ENCODE measurements at places on chromosomes 7 and 10. TPM values are rescaled to one million over a fixed set of nuclear protein-coding genes. Genes with fewer than 3 reads are reported as not detected.

Gene CH25H
- polyA plus RNA-seq, result 0.93 TPM

GRCh38 chr7:5595545-5596045 is 172.0 kb upstream of the TNRC18 start:
- no peak for DNase-seq
- H3K4me1 ChIP-seq, result peaks cover 23% of the 10 kb centered on the region
- peak overlapping the region; percentile 10 for H3K27ac ChIP-seq
- peaks cover 44% of the 10 kb centered on the region for H3K27me3 ChIP-seq
- no peaks in the 10 kb centered on the region for H3K36me3 ChIP-seq

GRCh38 chr10:58010073-58010702 is 257.5 kb downstream of the IPMK start:
- no peaks in the 10 kb centered on the region for H3K36me3 ChIP-seq
- no peaks in the 10 kb centered on the region for H3K27me3 ChIP-seq
- H3K4me3 ChIP-seq, result no peak overlapping the region
- no peak for DNase-seq

Gene AGAP5
- polyA plus RNA-seq, result not detected

DNA sequence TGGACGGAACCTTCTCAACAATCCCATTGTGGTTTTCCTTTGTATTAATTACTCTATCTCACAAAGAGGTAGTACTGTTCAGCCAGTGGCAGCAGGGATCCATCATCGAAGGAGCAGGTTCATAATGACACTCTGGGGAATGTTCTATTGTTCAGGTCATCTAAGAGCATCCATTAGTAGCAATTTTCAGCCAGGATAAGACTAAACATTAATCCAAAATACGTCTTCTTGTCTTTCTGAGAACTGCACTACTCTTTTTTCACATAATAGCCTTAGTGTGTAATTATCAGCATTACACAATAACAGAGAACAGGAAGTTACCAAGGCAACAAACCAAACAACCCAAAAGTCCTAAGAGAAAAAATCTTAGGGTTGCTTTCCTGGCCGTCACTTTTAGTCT is 259.5 kb upstream of the VWC2 start:
- H3K27me3 ChIP-seq, result no peaks in the 10 kb centered on the region
- no peak overlapping the region for H3K4me3 ChIP-seq
- DNase-seq, result no peak

GRCh38 chr7:127828843-127829500 is 177.0 kb downstream of the SND1 start:
- H3K4me1 ChIP-seq, result peaks cover 14% of the 10 kb centered on the region
- peak overlapping the region; percentile 53 for H3K27ac ChIP-seq
- H3K36me3 ChIP-seq, result no peaks in the 10 kb centered on the region
- H3K4me3 ChIP-seq, result no peak overlapping the region

DNA sequence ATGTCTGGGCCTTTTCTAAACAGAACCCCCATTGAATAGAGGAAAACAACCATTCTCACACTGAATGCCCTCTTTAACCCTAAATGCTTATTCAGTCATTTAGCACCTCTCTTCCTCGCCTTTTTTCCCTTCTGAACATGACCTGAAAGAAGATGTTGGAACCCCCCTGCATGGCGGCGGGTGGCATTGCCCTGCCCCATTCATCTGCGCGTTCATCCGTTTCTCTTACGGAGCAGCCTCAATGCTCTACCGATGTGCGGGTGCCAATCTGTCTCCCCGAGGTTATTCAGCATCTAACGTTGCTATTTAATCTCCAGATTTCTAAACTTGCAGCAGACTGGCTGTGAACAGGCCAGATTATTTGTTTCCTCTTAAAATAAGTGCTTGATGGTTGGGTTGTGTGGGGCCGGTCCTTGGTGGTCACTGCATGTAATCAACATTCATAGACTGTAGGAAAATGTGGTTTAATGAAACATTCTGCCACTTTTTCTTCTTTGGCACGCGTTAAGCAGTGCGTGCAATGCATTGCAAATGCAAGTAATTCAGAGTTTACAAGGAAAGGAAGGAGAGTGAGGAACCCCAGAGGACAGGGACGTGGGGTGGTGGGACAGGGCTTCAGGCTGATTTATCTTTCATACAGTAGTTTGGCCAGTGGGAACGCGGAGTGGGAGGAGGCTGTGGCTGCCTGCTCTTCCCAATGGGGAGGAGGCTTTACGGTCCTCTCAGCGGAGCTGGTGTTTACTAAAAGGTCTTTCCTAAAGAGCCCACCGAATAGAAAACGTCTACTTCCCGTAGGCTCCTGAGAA is 286.7 kb downstream of the DPP6 start:
- H3K4me1 ChIP-seq, result no peaks in the 10 kb centered on the region
- H3K4me3 ChIP-seq, result no peak overlapping the region
- H3K27ac ChIP-seq, result no peak overlapping the region
- no peak for DNase-seq

- H3K27me3 ChIP-seq, result no peaks in the 10 kb centered on the region
- H3K36me3 ChIP-seq, result no peaks in the 10 kb centered on the region
- DNase-seq, result no peak
- no peak overlapping the region for H3K27ac ChIP-seq
- no peak overlapping the region for H3K4me3 ChIP-seq
These were observed 598.6 kb downstream of the PARD3 start for GRCh38 chr10:34216348-34216945.

GRCh38 chr10:3987143-3987974 is 202.3 kb upstream of the KLF6 start:
- no peak overlapping the region for H3K4me3 ChIP-seq
- H3K27ac ChIP-seq, result no peak overlapping the region
- peaks cover 10% of the 10 kb centered on the region for H3K4me1 ChIP-seq
- no peaks in the 10 kb centered on the region for H3K27me3 ChIP-seq
- H3K36me3 ChIP-seq, result no peaks in the 10 kb centered on the region
- DNase-seq, result no peak

Gene HTRA1
- polyA plus RNA-seq, result not detected

Gene DIP2C
- polyA plus RNA-seq, result 0.78 TPM

DNA sequence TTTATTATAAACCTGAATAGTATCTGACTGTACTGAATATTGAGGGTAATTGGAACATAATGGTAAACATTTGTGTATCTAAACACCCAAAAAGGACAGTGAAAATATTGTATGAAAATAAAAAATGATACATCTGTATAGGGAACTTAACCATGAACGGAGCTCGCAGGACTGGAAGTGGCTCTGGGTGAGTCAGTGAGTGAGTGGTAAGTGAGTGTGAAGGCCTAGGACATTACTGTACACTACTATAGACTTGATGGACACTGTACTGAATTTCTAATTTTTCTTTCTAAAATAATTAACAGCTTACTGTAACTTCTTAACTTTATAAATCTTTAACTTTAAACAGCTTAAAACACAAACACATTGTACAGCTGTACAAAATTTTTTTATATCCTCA is 454.5 kb upstream of the FZD8 start:
- H3K27me3 ChIP-seq, result no peaks in the 10 kb centered on the region
- H3K36me3 ChIP-seq, result no peaks in the 10 kb centered on the region
- DNase-seq, result no peak
- H3K4me3 ChIP-seq, result no peak overlapping the region
- no peak overlapping the region for H3K27ac ChIP-seq

DNA sequence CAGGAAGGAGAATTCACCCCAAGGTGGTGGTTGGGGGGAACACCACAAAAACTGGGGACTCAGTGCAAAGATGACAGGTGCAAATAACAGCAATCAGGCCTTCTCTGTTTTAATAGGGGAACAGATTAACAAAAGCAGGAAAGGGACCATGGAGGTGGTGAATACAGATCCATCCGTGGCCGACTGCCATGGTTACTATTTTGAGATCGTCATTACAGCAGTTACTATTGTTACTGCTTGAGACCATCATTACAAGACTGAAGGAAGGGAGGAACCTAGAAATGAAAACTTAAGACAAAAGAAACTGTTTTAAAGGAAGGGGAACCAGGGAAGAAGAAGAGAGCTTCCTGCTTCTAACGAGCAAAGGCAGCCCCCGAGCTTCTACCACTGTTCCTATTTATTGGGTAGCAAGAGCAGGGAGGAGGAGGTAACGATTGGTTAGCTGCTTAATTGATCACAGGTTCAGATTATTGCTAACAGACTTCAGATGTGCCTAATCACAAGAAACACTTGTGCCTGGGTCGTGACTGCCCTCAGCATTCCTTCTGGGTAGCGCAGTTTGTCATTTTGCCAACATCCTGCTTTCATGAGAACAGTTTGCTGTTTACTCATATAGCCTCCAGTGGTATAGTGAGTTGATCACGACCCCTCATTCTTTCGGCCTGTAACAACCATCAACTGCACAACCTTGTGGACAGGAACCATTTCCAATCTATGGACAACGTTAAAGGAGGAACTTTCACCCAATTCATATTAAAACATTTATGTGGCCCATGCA is 216.3 kb downstream of the CHCHD3 start:
- DNase-seq, result no peak
- no peak overlapping the region for H3K4me3 ChIP-seq
- peaks cover 38% of the 10 kb centered on the region for H3K36me3 ChIP-seq
- H3K4me1 ChIP-seq, result peaks cover 33% of the 10 kb centered on the region
- H3K27me3 ChIP-seq, result no peaks in the 10 kb centered on the region

Gene SUPV3L1
- 23.5 TPM for polyA plus RNA-seq

Gene SPDYE5
- polyA plus RNA-seq, result 0.84 TPM

Gene MMD2
- polyA plus RNA-seq, result not detected

GRCh38 chr7:22809902-22810642 is 12.6 kb downstream of the TOMM7 start:
- peaks cover 17% of the 10 kb centered on the region for H3K4me1 ChIP-seq
- H3K36me3 ChIP-seq, result no peaks in the 10 kb centered on the region
- no peak overlapping the region for H3K4me3 ChIP-seq
- peak overlapping the region; percentile 75 for H3K27ac ChIP-seq
- no peak for DNase-seq

Gene MACC1
- polyA plus RNA-seq, result 0.50 TPM

- peaks cover 85% of the 10 kb centered on the region for H3K4me1 ChIP-seq
- H3K36me3 ChIP-seq, result no peaks in the 10 kb centered on the region
- no peak for DNase-seq
- H3K4me3 ChIP-seq, result peak overlapping the region; percentile 96
- H3K27ac ChIP-seq, result no peak overlapping the region
- H3K27me3 ChIP-seq, result no peaks in the 10 kb centered on the region
These were observed 2.5 kb downstream of the CCDC6 start for GRCh38 chr10:59903871-59904270.

Gene PLAC9
- not detected for polyA plus RNA-seq

Gene TBX20
- polyA plus RNA-seq, result not detected

Gene TRPV5
- not detected for polyA plus RNA-seq

DNA sequence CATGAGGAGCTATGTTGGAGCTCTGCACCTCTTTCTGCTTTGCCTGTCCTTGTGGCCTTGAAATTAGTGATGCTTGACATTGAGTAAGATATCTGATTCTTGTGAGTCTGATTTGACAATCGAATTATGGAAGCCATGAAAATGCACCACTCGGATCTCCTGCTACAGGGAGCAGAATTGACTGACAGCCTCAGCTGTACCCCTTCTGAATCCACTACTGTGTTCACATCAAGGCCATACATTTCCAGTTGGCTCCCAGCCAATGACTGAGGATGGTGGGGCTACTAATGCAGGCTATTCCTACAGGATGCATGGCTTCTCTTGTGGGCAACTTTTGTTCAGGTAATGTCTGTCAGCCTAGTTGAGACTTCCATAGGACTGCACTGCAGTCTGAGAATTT is 321.9 kb downstream of the REEP3 start:
- no peak for DNase-seq
- no peaks in the 10 kb centered on the region for H3K4me1 ChIP-seq
- H3K4me3 ChIP-seq, result no peak overlapping the region

GRCh38 chr10:114806562-114807391 is 14.8 kb upstream of the FHIP2A start:
- H3K4me3 ChIP-seq, result no peak overlapping the region
- no peak for DNase-seq
- H3K27me3 ChIP-seq, result no peaks in the 10 kb centered on the region
- H3K36me3 ChIP-seq, result no peaks in the 10 kb centered on the region

DNA sequence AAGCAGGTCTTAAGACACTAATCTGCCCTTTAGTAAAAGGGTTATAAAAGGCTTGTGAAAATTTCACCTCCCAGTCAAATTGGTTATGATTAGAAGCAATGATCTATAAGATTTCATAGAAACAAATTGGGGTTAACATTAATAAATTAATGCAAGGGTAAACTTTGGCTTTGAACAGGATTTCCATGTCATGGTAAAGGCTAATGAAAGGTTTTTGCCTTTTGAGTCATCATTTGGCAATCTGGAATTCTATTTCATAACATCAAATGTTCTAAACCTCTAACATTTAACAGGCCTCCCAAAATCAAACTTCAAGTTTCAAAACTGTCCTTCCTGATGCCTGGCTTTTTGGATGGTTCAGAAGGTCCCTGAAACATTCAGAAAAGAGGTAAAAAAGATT is 62.4 kb downstream of the COA1 start:
- H3K4me1 ChIP-seq, result peaks cover 47% of the 10 kb centered on the region
- H3K27ac ChIP-seq, result no peak overlapping the region
- DNase-seq, result no peak
- peaks cover 47% of the 10 kb centered on the region for H3K36me3 ChIP-seq
- H3K4me3 ChIP-seq, result no peak overlapping the region
- H3K27me3 ChIP-seq, result no peaks in the 10 kb centered on the region

DNA sequence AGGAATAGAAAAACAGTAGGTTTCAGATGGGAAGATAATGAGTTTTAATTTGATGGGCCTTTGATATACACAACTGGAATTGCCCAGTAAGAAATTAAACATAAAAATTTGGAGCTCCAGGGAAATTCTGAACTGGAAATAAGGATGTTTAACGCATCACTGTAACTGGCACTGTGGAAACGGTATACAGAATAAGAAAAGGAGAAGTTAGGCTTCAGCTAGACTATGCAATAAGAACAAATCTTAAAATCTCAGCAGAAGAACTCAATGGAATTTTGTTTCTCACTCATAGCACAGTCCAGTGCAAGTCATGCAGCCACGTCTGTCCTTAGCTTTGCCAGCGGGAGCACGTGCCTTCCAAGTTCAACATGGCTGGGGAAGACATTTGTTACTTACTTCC is 52.9 kb upstream of the FGL2 start:
- DNase-seq, result no peak
- H3K27me3 ChIP-seq, result no peaks in the 10 kb centered on the region
- no peaks in the 10 kb centered on the region for H3K4me1 ChIP-seq
- no peaks in the 10 kb centered on the region for H3K36me3 ChIP-seq
- no peak overlapping the region for H3K27ac ChIP-seq
- H3K4me3 ChIP-seq, result no peak overlapping the region

GRCh38 chr10:110137142-110137545 is 70.3 kb upstream of the MXI1 start:
- no peaks in the 10 kb centered on the region for H3K27me3 ChIP-seq
- H3K36me3 ChIP-seq, result no peaks in the 10 kb centered on the region
- DNase-seq, result peak; percentile 71
- H3K4me3 ChIP-seq, result peak overlapping the region; percentile 13
- peak overlapping the region; percentile 0 for H3K27ac ChIP-seq

- no peak overlapping the region for H3K27ac ChIP-seq
- DNase-seq, result no peak
- no peaks in the 10 kb centered on the region for H3K27me3 ChIP-seq
- H3K4me3 ChIP-seq, result no peak overlapping the region
- H3K4me1 ChIP-seq, result no peaks in the 10 kb centered on the region
These were observed 111.9 kb upstream of the FAM20C start for GRCh38 chr7:80259-81067.

GRCh38 chr7:79692015-79692414 is 238.5 kb upstream of the MAGI2 start:
- H3K36me3 ChIP-seq, result no peaks in the 10 kb centered on the region
- no peak overlapping the region for H3K4me3 ChIP-seq
- no peak for DNase-seq
- no peaks in the 10 kb centered on the region for H3K4me1 ChIP-seq
- no peaks in the 10 kb centered on the region for H3K27me3 ChIP-seq

GRCh38 chr10:70270952-70271351 is 12.9 kb downstream of the NPFFR1 start:
- no peak overlapping the region for H3K4me3 ChIP-seq
- H3K4me1 ChIP-seq, result peaks cover 4% of the 10 kb centered on the region
- no peaks in the 10 kb centered on the region for H3K36me3 ChIP-seq
- no peak for DNase-seq
- H3K27me3 ChIP-seq, result peaks cover 18% of the 10 kb centered on the region

Gene HACD1
- polyA plus RNA-seq, result 0.44 TPM
